Right ventricle myocardium inferior (tissue), 1 donor: ENCODE measurements at places on chromosomes 2 and 18. TPM values are rescaled to one million over a fixed set of nuclear protein-coding genes. Genes with fewer than 3 reads are reported as not detected.

TM4SF20 gene
- total RNA-seq = not detected

HOXD12 gene
- total RNA-seq = not detected

INHBB gene
- 7.1 TPM for total RNA-seq

SOWAHC gene
- total RNA-seq = 2.5 TPM

MAP3K20 gene
- total RNA-seq = 435 TPM

SLC30A3 gene
- total RNA-seq = 10.1 TPM

DSG3 gene
- not detected for total RNA-seq

PLEK gene
- 7.2 TPM for total RNA-seq

HRH4 gene
- total RNA-seq = 0.19 TPM

DES gene
- total RNA-seq = 13,356 TPM

LOXHD1 gene
- 0.35 TPM for total RNA-seq

CENPA gene
- 0.65 TPM for total RNA-seq

SERPINB7 gene
- total RNA-seq = not detected

VIL1 gene
- total RNA-seq = not detected

INPP5D gene
- total RNA-seq = 5.2 TPM

ELOA2 gene
- total RNA-seq = not detected

APLF gene
- total RNA-seq = 3.8 TPM

ST6GAL2 gene
- 0.38 TPM for total RNA-seq

SERPINB12 gene
- not detected for total RNA-seq
